ENCODE measurements at places on chromosomes 7 and 10. TPM values are rescaled to one million over a fixed set of nuclear protein-coding genes. Genes with fewer than 3 reads are reported as not detected.

Gene NUTM2A
- 0.10 TPM for total RNA-seq

Gene CTTNBP2
- 0.12 TPM for total RNA-seq

Gene CALHM3
- total RNA-seq = not detected

Gene LRRC18
- not detected for total RNA-seq

Gene ARHGEF5
- total RNA-seq = 2.7 TPM

Gene CBLL1
- 24.7 TPM for total RNA-seq

Gene GRM3
- total RNA-seq = not detected

Gene HABP2
- not detected for total RNA-seq

Gene FAM25C
- total RNA-seq = not detected

Gene SFTPA1
- not detected for total RNA-seq

Gene PRLHR
- total RNA-seq = not detected

Gene TMEM26
- 0.25 TPM for total RNA-seq

Gene MMD2
- not detected for total RNA-seq

Gene RTKN2
- 2.7 TPM for total RNA-seq

Gene PIP
- total RNA-seq = not detected

Gene NKX1-2
- total RNA-seq = 0.36 TPM

Gene GBX1
- total RNA-seq = not detected

Gene SPDYE5
- not detected for total RNA-seq

Gene ACSL5
- total RNA-seq = 3.2 TPM

Gene LOXL4
- not detected for total RNA-seq

Gene FIGNL1
- total RNA-seq = 11.5 TPM

Gene PRPF18
- total RNA-seq = 18.3 TPM

Gene OR2A42
- total RNA-seq = not detected

Gene ZNF503
- total RNA-seq = 8.8 TPM

Gene MYL10
- not detected for total RNA-seq

Gene RAPGEF5
- total RNA-seq = 1.2 TPM

Gene CPXM2
- total RNA-seq = 0.52 TPM

Gene GOT1
- 21.8 TPM for total RNA-seq

Gene CADPS2
- total RNA-seq = 3.4 TPM

Gene PRKCQ
- 0.05 TPM for total RNA-seq

Gene NPC1L1
- total RNA-seq = not detected

Gene PARP12
- total RNA-seq = 24.9 TPM

Gene TMEM213
- not detected for total RNA-seq

Gene ZNF467
- total RNA-seq = not detected

All from MG63 (cell line).